Esophagus squamous epithelium (tissue), 5 donors: ENCODE measurements at places on chromosomes 13 and 19.
A peak's percentile ranks its signal among the peaks of the same experiment; 100 is the strongest.

GRCh38 chr13:45492538-45492937 is 27.8 kb downstream of the COG3 start:
- DNase-seq: no peak

GRCh38 chr13:50809133-50810090 is 34.1 kb downstream of the DLEU7 start:
- DNase-seq: no peak

- no peak for DNase-seq
These were observed 215.5 kb upstream of the HTR2A start for GRCh38 chr13:47112205-47112902.

GRCh38 chr19:28876609-28877123 is 336.3 kb downstream of the UQCRFS1 start:
- DNase-seq: no peak

DNA sequence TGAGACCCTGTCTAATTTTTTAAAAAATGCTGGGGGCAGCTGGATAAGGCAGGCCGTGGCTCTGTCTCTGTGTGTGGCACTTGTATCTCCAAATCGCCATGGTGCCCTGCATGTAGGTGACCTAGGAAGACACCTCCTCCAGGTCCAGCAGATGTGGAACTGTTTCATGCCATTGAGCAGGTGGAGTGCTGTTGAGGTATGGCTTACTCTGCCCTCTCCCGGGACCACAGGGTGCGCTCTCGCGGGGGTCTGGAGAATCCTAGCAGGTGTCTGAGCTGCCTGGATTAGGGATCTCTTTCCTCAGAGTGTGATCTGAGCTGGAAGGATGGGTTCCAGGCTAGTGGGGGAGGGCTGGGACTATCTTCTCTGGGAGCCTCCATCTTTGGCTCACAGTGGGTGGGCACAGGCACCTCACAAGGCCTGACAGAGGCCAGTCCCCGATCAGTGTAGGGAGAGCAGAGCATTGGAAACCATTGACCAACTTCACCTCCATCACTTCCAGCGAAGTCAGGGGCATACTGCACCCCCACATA is 67.7 kb upstream of the TM9SF2 start:
- no peak for DNase-seq

GRCh38 chr19:56111601-56112312 is 9.3 kb downstream of the ZNF787 start:
- no peak for DNase-seq

DNA sequence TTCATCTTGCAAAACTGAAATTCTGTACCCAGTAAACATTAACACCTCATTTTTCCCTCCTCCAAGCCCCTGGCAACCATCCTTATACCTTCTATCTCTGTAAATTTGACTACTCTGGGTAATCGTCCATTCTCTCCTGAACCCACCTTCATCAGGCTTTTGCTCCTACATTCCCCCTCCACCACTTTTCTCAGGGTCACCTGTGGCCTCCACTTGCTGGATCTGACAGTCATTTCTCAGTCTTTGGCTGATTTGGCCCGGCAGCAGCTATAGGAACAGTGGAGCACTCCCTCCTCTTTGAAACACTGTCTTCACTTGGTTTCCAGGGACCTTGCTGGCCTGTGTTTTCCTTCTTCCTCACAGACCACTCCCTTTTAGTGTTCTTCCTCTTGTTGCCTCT is 83.5 kb downstream of the LRCH1 start:
- DNase-seq: no peak

- DNase-seq: no peak
These were observed 14.9 kb upstream of the IL4I1 start for GRCh38 chr19:49911381-49912145.

GRCh38 chr19:49690079-49690655 is 749 bp upstream of the CPT1C start:
- DNase-seq: no peak

GRCh38 chr19:29489172-29489951 is 36.4 kb upstream of the VSTM2B start:
- DNase-seq: no peak

DNA sequence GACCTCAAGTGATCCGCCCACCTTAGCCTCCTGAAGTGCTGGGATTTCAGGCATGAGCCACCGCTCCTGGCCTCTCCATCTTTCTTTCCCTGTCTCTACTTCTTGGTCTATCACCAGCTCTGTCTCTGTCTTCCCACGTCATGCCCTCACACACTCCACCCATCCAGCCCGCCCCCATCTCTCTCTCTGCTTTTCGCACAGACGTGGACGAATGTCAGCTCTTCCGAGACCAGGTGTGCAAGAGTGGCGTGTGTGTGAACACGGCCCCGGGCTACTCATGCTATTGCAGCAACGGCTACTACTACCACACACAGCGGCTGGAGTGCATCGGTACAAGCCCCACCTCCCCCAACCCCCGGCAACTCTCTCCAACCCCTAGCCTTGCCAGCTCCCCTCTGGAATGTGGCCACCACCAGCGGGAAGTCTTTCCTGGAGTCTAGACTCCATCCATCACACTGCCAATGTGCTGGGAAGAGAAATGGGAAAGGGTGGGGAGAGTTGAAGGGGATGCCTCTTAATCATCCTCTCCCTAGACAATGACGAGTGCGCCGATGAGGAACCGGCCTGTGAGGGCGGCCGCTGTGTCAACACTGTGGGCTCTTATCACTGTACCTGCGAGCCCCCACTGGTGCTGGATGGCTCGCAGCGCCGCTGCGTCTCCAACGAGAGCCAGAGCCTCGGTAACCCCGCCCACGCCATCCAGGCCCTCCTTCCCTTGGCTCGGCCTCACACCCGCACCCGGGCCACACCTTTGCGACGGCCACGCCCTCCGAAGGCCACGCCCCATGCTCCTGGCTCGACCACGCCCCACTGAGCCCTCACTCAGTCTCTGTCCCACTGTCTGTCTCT is 22.5 kb downstream of the LTBP4 start:
- no peak for DNase-seq

DNA sequence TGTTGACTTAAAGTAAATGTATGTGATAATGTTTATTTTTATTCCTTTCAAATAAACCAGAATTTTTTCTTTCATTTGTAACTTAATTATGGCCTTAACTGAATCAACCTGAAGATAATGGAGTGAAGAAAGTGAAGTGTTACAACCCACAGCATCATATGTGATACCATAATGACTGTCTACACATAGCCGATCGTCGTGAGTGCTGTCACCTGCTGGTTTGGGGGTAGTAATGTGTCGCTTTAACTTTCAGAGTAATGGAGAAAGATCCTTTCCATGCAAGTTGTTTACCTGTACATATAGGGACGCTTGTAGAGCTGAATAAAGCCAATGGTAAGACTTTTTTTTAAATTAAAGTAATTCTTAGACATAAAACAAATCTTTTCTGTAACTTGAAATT is 9.9 kb downstream of the CDC16 start:
- DNase-seq: no peak

- DNase-seq: no peak
These were observed 1.2 kb downstream of the EEF2 start for GRCh38 chr19:3983936-3984583.

DNA sequence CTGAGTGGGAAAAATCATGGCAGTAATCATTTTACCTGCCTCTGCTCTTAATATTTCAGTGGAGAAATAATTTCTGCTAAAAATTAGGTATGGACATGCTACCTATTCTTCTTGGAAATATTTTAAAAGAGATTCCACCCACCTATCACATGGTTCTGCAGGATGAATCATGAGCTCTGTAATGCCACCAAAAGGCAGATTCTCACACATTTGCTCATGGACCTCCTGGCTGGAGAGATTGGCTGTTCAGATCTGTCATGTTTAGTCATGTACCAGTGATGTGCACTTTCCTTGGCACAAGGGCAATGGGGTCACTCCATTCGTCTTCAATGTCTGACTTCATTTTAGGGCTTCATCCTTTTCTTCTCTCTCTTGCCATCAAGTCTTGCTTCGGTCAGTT is 101.8 kb upstream of the MBNL2 start:
- no peak for DNase-seq

- DNase-seq: no peak
These were observed 9.9 kb downstream of the RFX2 start for GRCh38 chr19:6100284-6100915.

DNA sequence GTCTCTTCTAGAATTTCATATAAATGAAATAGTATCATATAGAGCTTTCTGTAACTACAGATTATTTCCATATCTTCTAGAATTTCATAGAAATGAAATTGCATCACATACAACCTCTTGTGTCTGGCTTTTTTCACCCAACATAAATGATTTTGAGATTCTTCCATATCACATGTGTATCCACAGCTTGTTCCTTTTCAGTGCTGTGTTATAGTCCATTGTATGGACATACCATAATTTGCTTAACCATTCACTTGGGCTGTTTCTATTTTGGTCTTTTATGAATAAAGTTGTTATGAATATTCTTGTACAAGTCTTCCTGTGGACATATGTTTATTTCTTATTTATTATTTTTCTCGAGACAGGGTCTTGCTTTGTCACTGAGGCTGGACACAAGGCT is 11.7 kb downstream of the TPRX1 start:
- no peak for DNase-seq

- DNase-seq: no peak
These were observed 8.7 kb downstream of the NR2F6 start for GRCh38 chr19:17236811-17237543.

GRCh38 chr19:33005440-33005839 is 33.4 kb downstream of the FAAP24 start:
- DNase-seq: no peak

- DNase-seq: no peak
These were observed 23.3 kb downstream of the PBX4 start for GRCh38 chr19:19595171-19595701.

DNA sequence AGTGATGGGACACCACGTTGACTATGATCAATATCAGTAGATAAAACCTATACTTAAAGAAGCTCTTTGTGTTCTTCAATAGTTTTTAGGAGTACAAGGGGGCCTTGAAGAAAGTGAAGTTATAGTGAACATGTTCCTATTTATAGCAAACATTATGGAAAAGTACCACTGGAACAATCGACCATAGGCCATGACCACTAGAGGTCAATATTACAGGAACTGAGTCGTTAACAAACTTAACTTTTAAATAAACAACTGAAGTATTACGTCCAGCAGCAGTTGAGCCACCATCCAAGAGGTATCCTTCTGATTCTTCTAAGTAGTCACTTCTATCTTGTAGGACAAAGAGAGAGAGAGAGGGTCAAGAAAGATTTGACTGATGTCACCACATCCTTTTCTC is 391.0 kb upstream of the SLITRK5 start:
- DNase-seq: no peak

DNA sequence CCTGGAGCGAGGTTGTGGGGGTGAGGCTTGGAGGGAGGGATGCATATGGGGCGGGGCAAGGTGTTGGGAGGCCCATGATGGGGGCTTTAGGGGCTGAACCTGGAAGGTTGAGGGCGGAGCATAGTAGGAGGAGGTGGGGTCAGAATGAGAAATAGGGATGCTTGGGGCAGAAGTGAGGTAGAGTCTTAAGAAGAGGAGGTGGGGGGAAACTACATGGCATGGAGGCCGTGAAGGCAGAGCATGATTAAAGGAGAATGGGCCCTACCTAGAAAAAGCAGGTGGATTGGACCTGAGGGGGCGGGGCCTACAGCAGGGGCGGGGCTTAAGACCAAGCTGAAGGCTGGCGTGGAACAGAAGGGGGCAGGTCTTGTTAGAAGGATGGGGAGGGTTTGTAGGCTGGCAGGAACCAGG is 799 bp downstream of the NR1H2 start:
- DNase-seq: no peak

GRCh38 chr19:27793128-27793643 is 1419.8 kb downstream of the UQCRFS1 start:
- peak; percentile 57 for DNase-seq

GRCh38 chr13:43009506-43009905 is 13.9 kb upstream of the DNAJC15 start:
- DNase-seq: no peak

- DNase-seq: no peak
These were observed 14.0 kb downstream of the SCGB2B2 start for GRCh38 chr19:34662919-34663318.

DNA sequence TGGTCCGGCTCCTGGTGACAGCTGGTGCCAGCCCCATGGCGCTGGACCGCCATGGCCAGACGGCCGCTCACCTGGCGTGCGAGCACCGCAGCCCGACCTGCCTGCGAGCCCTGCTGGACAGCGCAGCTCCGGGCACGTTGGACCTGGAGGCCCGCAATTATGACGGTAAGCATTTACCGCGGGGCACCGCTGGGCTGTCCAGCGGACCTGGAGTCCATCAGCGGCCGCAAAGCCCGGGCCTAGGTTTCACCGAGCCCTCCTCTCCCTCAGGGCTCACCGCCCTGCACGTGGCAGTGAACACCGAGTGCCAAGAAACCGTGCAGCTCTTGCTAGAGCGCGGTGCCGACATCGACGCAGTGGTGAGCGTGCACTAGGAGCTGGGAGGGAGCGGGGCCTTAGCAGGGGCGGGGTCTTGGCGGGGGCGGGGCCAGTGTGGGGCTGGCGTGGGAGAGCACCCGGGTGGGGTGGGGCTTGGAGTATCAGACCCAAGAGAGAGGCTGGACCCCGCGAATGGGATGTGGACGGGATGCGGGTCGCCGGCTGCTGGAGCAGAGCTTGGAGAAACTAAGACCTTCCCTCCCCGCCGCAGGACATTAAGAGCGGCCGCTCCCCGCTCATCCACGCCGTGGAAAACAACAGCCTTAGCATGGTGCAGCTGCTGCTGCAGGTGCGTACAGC is 8.7 kb downstream of the BCL3 start:
- DNase-seq: no peak

DNA sequence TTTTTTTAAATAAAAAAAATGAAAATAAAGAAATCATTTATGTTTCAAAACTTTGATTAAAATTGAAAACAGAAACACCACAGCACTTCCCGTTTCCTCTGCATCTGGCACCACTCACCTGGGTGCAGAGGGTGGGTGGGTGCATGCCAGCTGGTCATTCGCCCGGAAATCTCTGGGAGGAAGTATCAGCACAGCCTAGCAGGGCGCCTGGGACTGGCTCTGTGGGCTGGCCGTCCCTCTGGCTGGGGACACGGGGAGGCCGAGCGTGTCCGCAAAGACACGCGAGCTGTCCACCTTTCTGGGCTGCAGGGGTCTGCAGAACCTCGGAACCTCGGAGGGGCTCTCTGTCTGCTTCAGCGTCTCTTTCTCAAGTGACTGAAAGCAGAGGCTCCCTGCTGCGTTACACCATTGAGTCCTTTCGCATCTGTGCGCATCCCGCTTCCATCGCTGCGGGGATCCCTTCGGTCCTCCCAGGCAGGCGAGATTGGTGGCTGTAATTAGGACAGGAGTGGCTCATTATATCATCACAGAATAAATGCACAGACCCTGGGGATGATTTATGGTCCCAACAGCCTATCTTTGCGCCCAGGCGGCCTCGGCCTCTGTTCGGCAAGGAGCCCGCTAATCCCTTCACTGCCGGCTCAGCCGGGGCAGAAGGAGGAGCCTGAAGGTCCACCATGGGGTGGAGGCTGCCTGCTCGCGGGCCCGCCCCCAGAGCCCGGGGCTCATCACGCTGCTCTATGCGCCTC is 17.2 kb downstream of the CRTC1 start:
- DNase-seq: peak; percentile 17

GRCh38 chr19:13135068-13136062 is 14.8 kb downstream of the STX10 start:
- no peak for DNase-seq
